Right renal pelvis (tissue), 4 donors: ENCODE measurements at places on chromosomes 7 and 10.

- no peak for DNase-seq
Observed at GRCh38 chr7:21966271-21966670, 20.6 kb upstream of the CDCA7L start.

DNA sequence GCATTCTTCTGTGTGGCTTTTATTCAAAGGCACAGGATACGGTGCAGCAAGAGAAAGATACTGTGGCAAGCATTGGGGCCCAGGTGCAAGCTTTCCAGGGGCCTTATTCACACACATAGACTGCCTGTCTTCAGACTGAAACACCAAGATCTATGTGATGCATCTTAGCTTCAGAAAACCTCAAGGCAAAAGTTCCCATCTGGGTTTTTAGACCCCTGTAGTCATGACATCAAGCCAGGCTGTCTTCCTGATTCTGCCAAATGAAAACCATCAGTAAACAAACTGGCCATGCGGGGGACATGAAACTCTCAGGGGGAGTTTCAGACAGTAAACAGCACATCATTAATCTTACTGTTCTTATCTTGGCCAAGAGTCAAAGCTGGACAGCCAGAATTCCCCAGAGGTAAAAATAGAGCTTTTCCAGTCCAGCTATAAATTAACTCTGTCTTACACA lies 9.8 kb downstream of the AGBL3 start:
- DNase-seq: peak; percentile 32

DNA sequence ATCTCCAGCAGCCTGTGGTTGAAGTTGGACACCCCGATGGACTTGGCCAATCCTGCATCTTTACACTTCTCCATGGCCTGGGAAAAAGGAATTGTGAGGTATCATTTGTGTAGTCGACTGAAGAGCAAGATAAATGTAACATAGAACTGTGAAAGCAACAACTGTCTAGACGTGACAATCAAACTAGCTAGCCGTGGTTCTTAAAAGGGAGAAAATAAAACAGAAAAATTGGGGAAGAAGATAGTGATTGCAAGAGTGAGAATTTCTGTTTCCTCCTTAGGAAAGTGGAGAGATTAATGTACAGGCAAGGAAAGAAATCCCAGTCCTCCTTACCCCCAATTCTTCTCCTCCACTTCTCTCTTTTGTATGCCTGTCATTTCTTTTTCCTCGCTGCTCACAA lies 5.0 kb downstream of the AKR1C2 start:
- DNase-seq: no peak

DNA sequence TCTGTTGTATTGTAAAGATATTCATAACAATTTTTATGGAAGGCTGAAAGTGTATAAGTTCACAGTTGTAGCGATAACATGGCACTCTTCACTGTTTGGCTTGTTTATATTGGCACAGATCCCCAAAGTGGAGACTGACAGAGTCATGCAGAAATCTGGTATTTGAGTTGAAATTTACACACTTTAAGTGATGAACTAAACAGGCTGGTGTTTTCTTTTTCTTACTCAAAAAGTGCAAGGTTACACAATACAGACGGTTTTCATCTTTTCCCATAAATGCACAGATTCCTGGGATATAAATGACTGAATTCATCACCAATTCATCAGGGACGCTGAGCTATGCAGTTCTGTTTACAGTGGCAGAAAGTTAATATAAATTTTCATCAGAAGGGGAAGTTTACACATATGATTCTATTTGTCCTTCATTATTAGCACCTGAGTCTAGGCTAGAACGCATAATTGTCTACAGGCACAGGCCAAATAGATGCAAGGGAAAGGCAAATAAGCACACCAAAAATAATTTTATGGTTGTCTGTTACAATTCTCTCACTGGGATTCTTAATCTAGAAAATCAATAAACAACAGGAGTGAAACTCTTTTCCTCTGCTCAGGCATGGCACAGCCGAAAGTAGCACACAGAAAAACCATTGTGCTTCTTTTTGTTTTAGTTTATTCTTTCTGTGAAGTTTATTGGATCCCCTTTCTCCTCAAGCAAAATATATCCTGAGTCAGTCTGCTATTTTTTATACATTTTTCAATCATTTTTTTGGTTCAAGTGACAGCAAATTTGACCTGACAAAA lies 88.0 kb downstream of the FOXP2 start:
- no peak for DNase-seq

DNA sequence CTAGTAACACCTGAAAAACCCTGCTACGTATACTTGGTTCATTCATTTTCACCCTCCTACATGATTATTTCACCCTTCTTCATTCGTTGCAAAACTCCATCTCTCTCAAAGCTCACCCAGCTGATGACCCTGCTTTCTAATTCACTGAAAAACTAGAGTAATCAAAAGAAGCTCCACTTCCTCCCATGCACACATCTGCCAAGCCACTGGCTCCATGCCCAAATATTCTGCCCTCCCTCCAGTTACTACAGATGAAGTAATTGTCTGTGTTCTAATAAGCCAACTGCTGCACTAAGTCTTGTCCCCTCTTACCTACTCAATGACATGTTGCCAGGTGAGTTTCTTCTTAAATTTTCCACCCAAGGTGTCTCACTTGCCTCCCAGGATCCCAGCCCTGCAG lies 96.9 kb upstream of the CCDC71L start:
- DNase-seq: no peak

DNA sequence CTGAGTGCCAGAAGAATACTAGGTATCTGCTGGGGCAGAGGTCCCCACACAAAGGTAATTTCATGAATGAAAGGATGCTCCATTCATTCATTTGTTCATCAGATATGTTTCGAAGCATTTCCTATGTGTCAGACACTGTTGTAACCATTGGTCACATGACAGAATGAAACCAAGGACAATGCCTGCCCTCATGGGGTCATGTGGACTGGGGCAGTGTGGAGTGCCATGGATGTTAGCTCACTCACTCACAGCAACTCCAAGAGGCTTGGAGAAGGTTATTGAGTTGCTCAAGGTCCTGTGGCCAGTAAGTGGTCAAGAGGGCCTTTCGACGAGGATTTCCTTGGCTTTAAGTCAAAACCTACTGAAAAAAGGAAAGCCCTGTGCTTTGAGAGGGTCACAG lies 223.5 kb downstream of the ARHGAP12 start:
- no peak for DNase-seq

- DNase-seq: no peak
Observed at GRCh38 chr7:138710536-138711385, 9.6 kb upstream of the SVOPL start.

DNA sequence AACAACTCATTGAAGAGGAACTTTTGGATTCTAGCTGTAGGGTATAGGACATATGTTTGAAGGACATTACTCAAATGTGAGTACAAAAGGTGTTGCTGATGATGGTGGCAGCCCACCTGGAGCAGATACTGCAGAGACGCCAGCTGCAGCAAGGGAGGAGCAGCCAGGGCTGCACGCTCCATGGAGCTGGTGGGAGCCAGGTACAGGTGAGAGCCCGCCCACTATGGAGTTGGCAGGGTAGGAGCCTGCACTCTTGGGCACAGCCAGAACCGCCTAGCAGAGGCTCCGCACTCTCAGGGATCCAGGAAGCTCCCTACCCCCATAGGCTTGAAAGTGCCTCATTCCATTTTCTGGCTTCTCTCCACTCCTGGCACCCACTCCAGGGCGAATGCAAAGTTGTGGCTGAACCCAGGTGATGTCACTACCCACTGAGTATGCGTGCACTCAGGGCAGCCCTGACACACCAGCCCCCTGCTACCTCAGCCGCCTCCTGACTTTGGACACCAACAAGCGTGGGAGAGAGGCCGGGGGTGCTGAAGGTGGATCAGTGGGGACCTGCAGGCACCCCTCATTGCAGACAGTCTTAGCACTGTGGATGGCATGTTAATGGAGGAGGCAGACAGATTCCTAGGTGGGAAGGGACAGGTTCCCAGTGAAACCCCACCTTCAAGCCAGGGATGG lies 761.1 kb downstream of the IPMK start:
- DNase-seq: no peak

DNA sequence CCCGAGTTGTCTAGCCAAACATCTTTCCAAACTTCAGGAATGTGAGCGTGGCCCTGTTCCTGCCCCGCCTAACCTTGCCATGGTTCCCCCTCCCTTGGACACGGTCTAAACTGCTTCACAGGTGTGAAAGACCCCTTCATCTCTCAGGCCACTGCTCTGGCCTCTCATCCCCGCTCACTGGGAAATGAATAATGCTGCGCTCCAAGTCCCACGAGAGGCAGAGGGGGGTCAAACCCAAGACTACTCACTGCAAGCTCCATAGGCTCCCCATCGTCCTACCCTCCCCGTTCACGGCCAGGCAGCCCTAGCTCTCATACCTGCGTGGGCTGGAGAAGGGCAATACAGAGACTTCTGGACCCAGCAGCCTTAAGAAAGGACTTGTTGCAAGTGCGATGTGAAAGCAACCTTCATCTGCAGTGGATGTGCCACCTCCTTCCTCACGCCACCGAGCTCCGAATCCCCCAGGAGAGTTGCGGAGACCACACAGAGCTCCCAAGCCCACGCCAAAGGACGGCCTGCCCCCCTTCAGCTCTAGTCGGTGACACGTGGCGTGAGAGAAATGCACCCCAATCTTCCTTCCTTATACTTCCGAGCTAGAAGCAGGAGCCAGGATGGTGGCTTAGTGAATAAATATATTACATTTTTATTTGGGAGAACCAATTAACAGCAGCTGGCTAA lies 9.7 kb downstream of the ZNF467 start:
- no peak for DNase-seq

DNA sequence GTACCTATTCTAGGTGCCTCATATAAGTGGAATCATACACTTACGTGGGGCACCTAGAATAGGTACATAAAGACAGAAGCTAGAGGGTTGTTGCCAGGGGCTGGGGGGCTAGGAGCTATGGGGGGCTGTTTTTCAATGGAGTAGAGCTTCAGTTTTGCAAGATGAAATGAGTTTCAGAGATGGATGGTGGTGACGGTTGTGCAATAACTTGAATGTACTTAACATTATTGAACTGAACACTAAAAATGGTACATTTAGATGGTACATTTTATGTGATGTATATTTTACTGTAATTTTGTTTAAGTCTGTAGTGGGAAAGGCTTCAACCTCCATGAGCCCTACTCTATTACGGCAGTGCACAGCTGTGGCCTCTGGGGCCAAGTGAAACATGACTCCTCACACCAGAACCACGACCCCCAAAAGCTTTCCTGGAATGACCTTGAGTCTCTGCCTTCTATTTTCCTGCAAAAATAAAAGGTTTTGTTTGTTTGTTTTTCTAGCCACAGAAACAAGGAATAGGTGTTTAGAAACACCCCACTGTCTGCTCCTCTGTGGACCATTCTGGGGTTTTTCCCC lies 147.3 kb upstream of the PLXNA4 start:
- no peak for DNase-seq

- no peak for DNase-seq
Observed at GRCh38 chr7:118696879-118697278, 472.4 kb downstream of the ANKRD7 start.

GRCh38 chr7:143362131-143363015 lies at the start of gene FAM131B:
Gene FAM131B (minus strand): TSS chr7:143362713. CDS start chr7:143362603, 110 bp downstream.
- DNase-seq: no peak

DNA sequence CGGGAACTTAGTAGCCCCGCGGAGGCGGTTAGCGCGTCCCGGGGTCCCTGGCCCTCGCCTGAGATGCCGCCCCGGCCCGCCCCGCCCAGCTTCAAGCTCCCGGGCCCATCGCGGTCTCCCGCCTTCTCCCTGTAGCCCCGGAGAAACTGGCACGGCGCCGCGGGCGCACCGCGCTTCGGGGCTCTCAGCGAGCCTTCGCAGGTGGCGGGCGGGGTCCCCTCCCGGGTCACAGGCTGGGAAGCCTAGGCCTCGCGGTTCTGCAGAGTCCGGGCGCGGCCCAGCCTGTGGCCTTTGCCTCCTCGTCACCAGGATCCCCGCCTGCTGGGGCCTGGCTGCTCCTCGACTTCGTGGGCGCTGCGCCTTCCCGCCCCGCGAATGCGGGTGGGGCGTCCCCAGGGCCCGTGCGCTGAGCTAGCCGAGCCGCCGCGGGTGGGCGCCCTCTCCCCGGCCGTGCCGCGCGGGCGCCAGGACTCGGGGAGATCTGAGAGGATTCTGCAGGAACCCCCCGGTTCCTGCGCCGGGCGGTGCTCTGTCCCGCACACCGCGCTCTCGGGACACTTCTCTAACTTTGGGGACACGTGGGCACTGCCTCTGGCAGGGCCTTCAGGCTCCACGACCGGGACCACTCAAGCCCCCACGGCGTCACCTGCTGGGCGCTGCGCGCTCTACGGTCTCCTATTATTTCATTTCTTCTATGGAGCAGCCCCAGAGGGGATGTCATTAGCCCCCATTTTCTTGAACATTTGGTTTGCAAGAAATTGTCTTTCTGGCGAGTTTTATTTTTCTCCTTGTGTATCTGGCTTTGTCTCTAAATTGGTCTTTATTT lies 682 bp upstream of the RGS10 start:
- DNase-seq: no peak

- no peak for DNase-seq
Observed at GRCh38 chr10:94299417-94299816, 63.3 kb downstream of the NOC3L start.

DNA sequence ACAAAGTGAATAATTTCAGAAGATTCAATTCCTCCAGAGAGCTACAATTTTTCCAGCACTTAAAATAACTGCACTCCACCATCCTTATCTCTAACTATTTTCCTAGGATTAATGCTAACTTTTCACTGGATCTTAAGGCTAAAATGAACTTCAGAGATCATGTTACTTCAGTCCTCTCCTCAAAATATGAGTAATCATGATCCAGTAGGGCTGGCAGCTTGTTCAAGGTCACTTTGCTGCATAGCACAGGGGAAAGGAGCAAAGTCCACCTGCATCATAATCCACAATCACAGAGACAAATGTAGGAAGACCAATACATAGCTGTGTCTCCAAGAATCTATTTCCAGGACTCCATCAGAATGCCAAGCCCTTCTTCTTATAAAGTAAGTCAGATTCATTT lies 150.3 kb downstream of the LRRTM3 start:
- no peak for DNase-seq

GRCh38 chr10:71390461-71390835 lies 6.3 kb upstream of the CDH23 start:
- no peak for DNase-seq

DNA sequence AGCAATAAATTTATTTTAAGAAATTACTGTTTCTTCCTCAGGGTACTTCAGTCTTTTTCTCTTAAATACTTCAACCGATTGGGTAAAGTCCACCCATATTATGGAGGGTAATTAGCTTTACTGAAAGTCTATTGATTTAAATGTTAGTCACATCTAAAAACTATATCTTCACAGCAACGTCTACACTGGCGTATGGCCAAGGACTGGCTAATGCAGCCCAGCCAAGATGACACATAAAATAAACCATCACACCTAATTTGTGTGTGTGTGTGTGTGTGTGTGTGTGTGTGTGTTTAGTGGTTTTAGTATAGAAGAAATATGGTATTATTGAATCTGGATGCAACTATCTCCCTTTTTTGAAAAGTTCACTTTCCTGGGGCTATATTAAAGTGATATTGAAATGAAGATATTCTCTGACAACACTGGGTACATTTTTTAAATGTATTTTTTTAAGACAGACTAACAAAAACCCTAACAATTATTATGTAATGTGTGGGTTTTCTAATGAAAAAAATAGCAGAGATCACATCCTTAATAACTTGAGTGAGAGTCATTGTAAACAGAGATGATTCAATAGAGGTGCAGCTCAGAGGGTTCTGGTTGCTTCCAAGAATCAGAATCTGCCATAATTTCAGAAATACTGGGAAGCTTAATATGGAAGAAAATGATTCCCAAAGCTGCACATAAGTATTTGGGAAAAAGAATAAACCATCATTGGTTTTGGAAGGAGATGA lies 584.2 kb upstream of the MBL2 start:
- no peak for DNase-seq
